ENCODE measurements at places on chromosomes 2 and 18.

- DNase-seq = no peak
Measured at GRCh38 chr2:86466306-86466705, 25.1 kb downstream of the KDM3A start.

GRCh38 chr2:47867205-47867604 lies 39.1 kb downstream of the FBXO11 start:
- DNase-seq = peak; percentile 86

DNA sequence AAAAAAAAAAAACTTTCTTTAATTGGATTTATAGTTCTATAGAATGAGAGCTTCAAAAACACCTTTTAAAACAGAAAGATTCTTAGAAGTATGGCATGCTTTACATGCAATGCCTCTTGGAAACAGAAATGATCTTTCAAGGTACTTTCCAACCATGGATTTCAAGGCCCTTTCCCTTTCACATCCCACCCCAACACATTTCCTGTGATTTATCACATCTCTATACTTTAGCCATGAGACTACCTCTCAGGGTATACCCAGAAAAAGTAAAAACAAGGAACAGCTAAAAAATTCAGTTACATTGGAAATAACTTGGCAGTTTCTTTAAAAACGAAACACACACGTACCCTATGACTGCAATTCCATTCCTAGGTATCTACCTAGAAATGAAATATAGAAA lies 15.2 kb downstream of the RNU4ATAC start:
- DNase-seq = no peak

GRCh38 chr2:219490186-219490585 lies 8.5 kb upstream of the GMPPA start:
- no peak for DNase-seq

DNA sequence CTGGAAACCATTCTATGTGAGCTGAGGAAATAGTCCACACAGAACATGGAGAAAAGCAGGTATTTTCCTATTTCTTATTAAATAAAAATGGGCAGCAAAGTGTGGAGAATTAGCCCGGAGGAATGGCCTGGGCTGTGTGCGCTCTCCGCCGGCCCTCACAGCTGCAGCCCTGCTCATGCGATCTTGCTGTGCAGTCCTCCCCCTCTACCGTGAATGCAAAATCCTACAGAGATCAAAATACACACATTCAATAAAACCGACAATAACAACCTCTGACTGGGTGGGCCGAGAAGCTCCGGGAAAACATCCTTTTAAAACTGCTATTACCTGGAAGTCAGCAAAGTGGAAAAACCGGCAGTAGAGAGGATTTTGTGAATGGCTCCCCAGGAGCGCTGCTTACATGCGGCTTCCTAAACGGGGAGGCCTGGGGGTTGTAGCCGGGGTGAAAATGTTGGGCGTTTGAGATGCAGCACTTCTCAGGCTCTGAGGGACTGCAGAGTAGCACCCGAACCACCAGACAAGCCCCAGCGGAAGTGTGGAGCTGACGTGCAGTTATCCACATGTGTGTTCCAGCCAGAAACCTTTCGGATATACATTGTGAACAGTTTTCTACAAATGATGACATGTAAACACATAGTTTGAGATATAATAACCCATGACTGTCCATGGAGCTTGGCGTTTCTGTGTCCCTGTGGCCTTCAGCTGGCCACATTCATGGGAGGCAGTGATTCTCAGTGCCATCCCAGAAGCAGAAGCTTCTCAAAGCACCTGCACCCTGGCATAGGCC lies 94.2 kb upstream of the ALKAL2 start:
- no peak for DNase-seq

DNA sequence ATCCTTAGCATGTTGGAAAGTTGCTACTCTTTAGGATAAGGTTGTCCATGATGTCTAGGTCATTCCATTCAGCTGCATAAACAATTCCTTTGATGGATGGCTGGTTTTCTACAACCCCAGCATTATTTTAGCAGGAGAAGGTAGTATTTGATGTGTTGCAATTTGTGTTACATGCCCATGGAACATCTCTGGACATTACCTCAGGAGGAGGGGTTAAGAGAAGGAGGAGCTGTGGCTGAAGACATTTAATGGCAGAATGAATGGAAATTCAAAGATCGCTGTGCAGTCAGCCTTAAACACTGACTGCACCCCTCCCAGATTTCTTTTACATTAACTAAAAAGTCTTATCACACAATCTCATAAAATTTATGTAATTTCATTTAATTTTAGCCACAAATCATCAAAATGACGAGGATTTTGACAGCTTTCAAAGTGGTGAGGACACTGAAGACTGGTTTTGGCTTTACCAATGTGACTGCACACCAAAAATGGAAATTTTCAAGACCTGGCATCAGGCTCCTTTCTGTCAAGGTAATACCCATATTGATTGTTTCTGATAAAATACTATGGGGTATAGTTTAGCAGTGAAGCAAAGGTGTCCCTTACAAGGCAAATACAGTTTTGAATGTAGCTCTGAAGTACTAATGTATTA lies at the start of gene CPS1:
TSS of gene CPS1 (plus strand) at position 271 of the 652 bp plus-strand sequence. CDS start at position 406, 135 bp downstream.
- DNase-seq = no peak

DNA sequence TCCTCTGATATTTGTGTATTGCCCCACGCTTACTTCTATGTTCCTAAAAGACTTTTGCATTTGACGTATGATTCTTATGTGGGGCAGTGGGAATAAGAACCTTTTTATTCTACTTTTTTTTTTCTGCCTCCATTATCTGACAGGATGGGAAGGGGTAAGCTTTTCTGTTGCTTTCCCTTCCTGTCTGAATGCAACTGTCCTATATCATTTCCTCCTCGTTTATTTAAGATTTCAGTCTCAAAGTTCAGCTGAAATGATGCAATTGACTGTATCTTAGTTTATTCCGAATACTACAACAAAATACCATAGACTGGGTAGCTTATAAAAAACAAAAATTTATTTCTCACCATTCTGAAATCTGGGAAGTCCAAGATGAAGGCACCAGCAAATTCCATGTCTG lies 24.1 kb upstream of the HNMT start:
- no peak for DNase-seq

All from ELR (cell line).